ENCODE measurements at places on chromosomes 12 and 14.

GRCh38 chr12:20469756-20470155, 101.4 kb downstream of the PDE3A start:
- DNase-seq, result no peak

GRCh38 chr12:105485921-105486320, 155.4 kb downstream of the C12orf75 start:
- no peak for DNase-seq

DNA sequence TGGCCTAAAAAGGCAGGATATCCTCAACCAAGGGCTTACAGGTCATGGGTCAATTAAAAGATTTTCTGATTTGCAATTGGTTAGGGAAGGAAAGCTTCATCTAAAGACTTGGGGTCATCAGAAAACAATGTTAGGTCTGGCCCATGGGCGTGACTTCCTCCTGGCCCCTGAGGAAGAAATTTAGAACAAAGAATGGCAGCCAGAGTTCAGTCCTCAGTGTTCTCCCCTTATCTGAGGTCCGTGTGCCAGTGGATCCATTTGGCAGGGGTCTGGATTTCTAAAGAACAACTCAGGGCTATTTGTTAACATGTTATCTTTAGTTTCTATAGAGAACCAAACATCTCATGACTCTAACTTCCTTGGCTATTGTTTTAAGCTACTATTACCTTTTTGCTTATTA, 27.8 kb upstream of the NFYB start:
- no peak for DNase-seq

DNA sequence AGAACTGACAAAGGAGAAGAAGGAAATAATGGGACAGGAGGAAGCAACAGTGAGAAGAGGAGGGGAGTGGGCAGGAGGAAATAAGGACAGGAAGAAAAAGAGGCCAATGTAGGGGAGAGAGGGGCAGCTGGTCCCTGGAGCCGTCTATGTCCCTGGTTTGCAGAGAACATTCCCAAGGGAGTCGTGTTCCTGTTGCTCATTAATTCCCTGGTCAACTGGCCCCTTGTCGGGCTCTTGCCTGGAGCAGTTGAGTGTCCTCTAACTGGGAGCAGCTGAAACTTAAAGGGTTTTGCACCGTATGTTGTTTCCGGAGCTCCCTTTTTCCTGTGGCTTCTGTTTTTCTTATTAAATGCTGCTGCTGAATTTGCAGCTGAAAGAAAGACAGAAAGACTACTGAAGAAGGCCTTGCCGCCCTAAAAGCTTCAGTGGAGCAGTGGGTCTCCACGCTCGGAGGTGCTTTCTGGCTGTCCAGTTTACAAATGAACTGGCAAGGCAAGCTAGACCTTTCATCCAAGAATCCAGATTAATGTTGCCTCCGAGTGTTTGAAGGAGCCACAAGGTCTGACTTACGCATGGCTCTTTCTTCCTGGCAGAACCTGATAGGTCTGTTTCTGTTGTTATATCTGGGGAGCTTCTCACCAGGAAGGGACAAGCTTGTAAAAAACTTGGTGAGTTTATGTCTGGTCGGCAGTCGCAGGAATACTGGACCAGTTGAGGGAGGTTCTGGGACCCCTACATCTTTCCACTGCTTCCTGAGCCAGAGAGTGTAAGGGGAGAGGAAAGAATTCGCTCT, 146.2 kb upstream of the RFLNA start:
- DNase-seq, result no peak

DNA sequence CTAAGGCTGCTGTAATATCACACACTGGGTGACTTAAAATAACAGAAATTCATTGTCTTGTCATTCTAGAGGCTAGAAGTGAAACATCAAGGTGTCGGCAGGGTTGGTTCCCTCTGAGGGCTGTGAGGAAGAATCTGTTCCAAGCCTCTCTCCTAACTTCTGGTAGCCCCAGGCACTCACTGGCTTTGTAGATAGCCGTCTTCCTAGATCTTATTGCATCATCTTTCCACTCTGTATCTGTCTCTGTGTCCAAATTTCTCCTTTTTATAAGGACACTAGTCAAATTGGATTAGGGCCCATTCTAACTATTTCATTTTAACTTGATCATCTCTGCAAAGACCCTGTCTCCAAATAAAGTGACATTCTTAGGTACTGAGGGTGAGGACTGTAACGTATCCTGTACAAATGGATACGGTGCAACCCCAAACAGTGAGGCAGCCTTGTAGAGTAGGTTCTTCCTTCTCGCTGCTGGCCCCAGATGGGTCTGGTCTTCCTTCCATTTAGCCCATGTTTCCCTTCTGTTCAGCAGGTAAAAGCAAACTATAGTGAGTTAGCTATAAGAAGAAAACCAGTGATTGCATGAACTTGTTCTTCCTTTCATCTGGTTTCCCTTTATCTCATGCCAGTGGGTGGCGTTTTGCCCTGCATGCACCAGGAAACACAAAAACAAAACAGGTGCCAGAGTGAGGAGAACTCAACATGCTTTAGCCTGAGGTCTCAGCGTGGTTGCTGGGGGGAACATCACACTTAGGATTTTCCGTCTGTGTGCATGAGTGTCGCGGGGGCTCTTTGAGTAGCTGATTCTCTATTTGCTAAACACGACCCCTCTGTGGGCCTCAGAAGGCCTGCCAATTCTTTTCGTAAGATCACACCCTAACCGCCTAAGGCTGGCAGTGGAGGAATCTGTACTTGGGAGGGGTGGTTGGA, 19.5 kb downstream of the TTC9 start:
- DNase-seq, result no peak

DNA sequence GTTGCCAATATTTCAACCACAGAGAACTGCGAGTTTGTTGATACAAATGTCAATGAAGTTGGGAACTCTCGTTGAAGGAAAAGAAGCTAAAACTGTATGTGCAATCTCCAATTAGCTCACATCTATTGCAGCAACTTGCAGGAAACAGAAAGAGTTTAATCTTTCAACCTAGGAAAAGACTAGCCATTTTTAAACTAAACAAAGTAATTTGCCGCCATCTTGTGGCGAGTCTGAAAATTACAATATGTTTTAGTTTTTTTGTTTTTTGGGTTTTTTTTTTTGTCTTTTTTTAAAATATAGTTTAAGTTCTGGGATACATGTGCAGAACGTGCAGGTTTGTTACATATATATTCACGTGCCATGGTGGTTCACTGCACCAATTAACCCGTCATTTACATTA, 131.2 kb upstream of the FOXG1 start:
- no peak for DNase-seq

DNA sequence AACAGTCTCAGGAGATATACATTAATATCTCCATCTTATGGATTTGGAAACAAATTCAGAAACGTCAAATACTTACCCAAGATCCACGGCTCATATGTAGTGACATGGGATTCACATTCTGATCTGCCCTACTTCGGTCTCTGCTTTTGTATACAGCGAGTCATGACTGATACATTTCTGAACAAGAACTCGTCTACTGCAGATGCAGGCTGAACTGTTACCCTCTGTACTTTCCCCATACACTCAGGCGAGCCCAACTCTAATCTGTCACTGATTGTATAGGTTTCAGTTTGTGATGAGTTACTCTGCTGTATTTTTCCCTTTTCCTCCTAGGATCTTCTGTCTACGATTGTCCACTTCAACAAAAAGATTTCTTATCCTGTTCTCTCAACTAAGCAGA, 441.6 kb downstream of the CCDC91 start:
- DNase-seq, result no peak

GRCh38 chr14:76260749-76261148, 109.0 kb downstream of the GPATCH2L start:
- no peak for DNase-seq

GRCh38 chr14:89379006-89379405, 38.0 kb downstream of the FOXN3 start:
- DNase-seq, result no peak

- no peak for DNase-seq
Observed at GRCh38 chr12:32440120-32440865, 40.9 kb downstream of the FGD4 start.

- no peak for DNase-seq
Observed at GRCh38 chr12:111057701-111058425, 137.5 kb upstream of the MYL2 start.

GRCh38 chr12:19234981-19235871, 105.7 kb downstream of the PLEKHA5 start:
- no peak for DNase-seq

GRCh38 chr14:24881116-24881893, 168.6 kb downstream of the STXBP6 start:
- no peak for DNase-seq

DNA sequence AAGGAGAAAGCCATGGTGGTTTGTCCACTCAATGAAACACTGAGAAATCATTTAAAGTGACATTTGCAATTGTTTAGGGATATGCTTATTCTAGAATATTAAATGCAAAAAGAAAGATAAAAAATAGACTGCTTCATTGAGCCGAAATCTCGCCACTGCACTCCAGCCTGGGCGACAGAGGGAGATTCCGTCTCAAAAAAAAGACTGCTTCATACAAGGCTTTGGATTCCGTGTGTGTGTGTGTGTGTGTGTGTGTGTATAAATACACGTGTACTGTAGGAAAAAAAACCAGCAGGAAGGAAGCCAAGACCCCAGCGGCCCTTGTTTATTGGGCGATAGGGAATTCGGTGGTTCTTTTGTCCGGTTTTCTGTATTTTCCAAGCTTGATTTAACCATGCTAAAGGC, 3.2 kb upstream of the ZNF839 start:
- DNase-seq, result no peak

DNA sequence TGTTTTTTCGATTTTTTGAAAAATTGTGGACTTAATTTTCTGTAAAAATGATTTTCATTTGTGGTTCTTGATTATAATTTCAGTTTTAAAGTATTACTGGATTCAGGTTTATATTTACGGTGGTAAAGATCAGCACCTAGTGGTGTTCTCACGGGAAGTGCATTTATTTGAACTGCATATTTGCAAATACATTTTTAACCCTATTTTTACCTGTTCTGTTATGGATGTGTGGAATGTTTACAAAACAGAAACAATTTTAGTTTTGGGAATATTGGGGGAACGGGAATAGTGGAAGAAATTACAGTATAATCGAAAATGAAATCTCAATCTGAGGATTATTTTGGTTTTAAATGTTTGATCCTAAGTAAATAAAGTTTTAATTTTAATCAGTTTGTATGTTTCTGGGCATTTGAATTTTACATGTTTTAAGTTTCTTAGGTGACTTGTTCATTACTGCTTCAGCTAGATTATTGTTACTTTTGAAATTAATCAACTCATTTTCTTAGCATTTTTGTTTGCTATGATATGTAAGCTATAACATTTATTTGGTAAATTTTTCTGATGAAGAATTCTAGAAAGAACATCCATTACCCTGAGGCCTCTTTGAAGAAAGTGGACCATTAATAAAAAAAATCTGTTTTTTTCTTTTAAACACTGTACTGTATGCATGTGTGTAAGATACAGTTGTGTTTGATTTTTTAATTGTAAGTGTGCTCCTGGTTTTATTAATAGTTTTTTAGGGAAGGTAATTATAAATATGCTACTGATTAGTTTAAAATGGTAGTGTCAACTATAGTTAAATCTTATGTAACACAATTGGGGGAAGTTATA, 942 bp downstream of the ATF7IP start:
- DNase-seq, result no peak

GRCh38 chr12:93229494-93230325, 148.0 kb upstream of the NUDT4 start:
- DNase-seq, result no peak

- no peak for DNase-seq
Observed at GRCh38 chr14:50156111-50156510, 39.7 kb upstream of the VCPKMT start.

- DNase-seq, result no peak
Observed at GRCh38 chr12:92757597-92758121, 54.9 kb downstream of the PLEKHG7 start.
